Stimulated activated CD4-positive, alpha-beta T cell treated with anti-CD3 and anti-CD28 coated beads, Interleukin-1b, Interleukin-23, amount 100 ng/mL, for 1 hour (primary cell): ENCODE measurements at places on chromosomes 6 and 20.

GRCh38 chr6:155694419-155694790 is 238.8 kb upstream of the NOX3 start:
- DNase-seq, result no peak

- DNase-seq, result no peak
Measured at GRCh38 chr20:22524393-22525015, 59.9 kb downstream of the FOXA2 start.

GRCh38 chr20:58628491-58629214 is 22.4 kb upstream of the STX16 start:
- DNase-seq, result no peak

DNA sequence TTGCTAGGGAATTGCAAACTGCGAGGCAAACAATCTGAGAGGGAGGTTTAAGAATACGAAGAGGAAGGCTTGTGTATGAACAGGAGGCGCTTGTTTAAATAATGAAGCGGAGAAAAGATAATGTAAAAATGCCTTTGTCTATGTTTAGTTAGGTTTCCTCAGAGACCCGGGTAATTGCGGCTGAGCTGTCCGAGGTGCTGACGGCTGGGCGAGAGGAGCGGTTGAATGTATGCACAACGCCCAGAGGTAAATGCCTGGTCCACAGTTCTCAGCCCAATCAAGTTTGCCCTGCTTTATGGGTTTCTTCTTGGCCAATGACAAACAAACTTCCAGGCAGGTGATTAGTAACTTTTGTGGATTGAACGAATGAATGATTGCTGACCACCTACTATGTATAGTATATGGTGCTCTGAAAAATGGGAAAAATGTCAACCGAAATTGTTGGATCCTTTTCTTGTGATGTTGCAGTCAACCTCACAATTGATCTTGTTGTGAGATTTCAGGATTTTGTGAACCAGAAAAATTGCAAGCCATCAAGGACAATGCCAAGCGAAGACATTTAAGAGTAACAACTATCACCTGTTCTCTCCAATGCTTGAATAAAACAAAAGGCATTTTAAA is 38.3 kb upstream of the SLC32A1 start:
- DNase-seq, result no peak

GRCh38 chr20:34705008-34705396 is 858 bp downstream of the TP53INP2 start:
- DNase-seq, result no peak

DNA sequence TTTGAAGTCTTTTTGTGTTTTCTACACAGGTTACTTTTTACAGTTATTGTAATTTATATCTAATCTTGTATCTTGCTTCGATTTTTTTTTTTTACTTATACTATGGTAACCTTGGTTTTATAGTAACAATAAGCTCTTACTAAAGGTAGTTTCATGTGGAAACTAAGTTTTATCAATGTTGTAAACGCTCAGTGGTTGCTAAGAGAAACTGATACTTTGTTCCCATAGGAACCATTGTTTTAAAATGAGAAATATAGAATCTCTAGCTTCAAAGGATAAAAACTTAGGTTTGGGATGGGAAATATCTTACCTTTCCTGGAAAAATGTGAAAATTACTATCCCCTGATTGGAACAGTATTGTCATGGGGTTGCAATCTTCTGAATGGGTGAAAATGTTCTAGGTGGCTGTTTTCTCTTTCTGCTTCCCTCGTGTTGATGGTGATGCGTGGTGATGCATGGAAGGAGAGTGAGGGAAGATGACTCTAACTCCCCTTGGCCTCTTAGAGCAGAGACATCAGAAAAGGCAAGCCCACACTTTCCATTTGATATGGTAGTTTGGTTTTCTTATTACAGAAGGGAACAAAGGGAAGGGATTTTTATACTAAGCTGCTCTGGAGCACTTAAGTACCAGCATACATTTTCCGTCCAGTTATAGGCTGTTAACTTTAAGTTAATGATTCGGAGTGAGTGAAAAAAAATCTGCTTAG is 23.5 kb upstream of the BACH2 start:
- no peak for DNase-seq

DNA sequence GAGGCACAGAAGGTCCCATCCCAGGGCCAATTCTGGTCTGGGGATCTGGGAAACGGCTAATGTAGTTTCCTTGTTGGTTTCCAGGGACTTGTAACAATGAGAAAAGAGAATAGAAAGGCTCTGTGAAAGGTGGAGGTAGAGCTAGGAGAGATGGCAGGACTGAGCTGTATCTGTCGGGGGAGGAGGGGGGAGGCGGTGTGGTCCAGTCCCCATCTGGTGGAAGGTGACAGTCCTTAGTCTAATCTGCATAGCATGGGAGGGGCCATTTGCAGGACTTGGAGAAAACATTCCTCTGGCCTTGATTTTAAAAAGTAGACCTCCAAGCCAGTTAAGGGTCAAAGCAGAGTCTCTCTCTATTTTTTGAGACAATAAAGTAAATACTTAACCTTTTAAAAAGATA is 137.1 kb downstream of the DNAH8 start:
- no peak for DNase-seq

GRCh38 chr20:60254901-60255411 is 296.7 kb downstream of the CDH26 start:
- DNase-seq, result no peak

DNA sequence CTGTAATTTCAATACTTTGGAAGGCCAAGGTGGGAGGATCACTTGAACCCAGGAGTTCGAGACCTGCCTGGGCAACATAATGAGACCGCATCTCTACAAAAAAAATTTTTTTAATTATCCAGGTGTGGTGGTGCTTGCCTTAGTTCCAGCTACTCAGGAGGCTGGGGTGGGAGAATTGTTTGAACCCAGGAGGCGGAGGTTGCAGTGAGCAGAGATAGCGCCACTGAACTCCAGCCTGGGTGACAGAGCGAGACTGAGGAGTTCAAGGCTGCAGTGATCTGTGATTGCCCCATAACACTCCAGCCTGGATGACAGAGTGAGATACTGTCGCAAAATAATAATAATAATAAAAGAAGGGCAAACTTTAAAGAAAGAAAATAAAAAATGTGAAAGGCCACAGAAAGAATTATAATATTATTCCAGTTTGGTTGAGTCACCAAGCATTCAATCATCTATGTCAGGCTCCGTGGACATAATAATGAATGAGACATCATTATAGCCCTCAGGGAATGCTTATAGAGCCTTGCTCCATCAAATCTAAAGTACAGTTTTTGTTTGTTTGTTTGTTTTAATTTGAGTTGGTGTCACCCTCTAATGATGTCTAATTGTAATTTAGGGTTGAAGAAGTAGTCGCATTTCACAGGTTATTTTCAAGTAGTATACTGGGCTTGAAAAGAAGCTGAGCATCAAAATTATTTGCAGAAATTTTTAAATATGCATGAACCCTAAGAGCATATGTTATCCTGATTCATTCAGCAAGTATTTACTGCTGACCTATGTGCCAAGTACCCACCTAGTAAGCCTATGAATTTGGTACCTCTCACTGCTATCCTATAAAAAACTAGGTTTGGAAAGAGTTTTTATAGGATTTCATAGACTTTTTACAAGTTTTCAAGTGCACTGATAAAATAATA is 15.1 kb downstream of the GLYATL3 start:
- DNase-seq, result no peak

DNA sequence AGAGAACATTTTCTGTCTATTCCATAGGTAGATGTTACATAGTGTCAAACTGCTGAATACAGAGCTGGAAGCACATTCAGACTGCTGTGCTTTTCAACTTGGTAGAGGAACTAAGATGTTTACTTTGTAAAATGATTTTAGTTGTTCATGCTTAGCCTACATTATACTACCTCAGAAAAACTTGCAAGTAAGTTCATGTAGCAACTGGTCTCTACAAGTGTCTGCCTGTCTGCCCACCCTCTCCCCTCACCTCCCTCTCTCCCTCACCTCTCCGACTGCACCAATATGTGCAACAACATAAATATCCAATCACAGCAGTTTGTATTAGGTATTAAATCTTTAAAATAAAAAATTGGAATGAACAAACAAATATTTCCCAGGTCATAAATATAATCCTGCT is 25.3 kb downstream of the ELOVL4 start:
- no peak for DNase-seq

- no peak for DNase-seq
Measured at GRCh38 chr6:118485601-118486550, 62.2 kb upstream of the PLN start.

DNA sequence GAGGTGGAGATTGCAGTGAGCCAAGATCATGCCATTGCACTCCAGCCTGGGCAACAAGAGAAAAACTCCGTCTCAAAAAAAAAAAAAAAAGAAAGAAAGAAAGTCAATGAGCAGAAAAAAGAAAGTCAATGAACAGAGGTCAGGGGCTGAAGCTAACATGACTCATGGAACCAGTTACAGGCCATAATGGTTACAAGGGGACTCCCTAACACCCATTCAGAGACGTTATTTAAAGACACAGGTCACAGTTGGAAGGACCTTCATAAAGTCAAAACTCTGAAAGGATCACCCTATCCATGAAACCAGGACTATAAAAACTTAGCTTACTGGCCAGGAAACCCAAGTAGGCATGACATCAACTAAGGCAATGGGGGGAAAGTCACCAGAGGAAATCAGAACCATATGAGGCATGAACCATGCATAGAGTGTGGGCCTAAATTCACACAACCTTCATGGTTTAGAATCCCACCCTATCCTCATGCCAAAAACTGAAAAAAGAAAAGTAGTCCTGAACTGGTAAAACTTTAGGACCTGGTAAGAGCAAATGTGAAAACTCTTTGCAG is 18.2 kb downstream of the FBXL4 start:
- DNase-seq, result no peak

GRCh38 chr6:90249458-90249857 is 47.2 kb downstream of the BACH2 start:
- no peak for DNase-seq

GRCh38 chr6:69729870-69730449 is 66.8 kb downstream of the LMBRD1 start:
- DNase-seq, result no peak
